ENCODE measurements at places on chromosomes 5 and 9.

- no peak for DNase-seq
These were observed 24.3 kb downstream of the FBXO38 start for GRCh38 chr5:148408092-148408491.

- DNase-seq = no peak
These were observed 39.2 kb downstream of the TLE4 start for GRCh38 chr9:79610791-79611614.

DNA sequence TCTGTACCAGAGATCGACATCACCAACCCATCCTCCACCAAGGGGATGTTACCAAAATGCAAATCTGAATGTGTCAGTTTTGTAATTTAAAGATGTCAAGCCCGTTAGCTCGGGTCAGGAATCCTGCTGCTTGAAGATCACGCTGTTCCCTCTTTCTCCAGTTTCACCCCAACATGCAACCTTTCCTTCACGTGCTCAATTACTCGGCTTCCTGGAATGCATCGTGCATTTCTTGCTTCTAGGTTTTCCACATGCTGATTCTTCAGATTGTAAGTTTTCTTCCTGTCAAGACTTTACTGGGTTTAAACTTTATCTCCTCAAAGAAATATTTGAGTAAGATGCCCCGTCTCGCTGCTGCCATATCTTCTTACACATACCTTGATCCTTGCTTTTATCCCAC is 209.5 kb upstream of the SNX2 start:
- DNase-seq = no peak

- DNase-seq = no peak
These were observed 16.3 kb upstream of the PLCXD3 start for GRCh38 chr5:41526699-41527098.

DNA sequence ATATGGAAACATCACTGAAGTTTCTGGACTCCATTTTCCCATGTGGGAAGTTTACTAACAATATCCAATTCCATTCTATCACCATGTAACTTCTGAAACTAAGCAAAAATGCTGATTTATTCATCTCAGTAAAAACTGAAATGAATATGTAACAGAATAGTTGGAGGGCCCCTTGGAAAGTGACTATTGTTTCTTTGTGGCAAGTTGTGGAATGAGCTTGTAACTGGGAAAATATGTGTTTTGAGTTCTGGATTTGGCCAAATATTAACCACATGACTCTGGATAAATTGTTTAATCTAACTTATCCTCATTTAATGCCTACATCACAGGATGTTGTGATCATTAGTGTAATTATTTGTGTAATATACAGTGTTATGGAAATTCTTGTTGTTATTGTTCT is 619.3 kb downstream of the TLE4 start:
- no peak for DNase-seq

DNA sequence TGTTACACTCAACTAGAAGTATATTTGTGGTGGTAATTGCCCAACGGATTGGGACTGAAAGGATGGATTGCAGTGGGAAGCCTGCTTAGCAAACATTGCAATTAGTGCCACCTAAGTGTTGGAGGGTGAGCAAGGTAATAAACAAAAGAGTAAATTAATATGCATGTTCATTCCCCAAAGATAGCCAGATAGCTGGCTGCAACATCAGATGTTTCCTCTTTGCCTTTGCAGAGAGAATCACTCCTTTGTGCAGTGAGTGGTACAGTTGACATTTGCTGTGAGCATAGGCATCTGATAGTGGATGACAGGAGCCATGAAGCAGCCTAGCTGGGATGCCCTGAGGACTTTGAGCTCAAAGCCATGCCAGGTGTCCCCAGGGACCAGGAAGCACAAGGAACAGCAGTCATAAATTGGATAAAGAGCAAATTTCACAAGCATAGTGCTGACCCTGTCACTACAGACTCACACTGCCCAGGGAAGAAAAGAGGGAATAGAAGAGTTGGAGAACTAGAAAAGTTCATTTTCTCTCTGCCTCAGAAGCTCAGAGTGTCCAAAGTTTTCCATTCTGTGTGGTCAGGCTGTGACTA is 336.1 kb upstream of the SLC30A5 start:
- no peak for DNase-seq

DNA sequence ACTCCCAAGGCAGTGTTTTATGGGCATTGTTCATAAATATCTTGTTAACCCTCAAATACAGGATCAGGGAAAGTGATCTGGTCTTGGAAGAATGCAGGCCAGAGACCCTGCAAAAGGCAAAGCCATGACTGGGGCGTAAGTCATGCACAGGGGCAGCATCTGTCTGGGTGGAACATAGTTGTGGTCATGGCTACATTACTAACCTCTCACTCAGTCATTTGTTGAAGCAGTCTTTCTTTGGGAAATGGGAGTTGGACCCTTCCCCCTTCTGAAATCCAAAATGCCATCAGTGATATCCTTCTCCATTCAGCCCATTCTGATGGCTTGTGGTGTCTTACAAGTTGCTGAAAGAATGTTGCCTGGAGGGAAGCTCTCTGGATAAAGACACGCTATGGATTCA is 68.1 kb downstream of the GDNF start:
- no peak for DNase-seq

DNA sequence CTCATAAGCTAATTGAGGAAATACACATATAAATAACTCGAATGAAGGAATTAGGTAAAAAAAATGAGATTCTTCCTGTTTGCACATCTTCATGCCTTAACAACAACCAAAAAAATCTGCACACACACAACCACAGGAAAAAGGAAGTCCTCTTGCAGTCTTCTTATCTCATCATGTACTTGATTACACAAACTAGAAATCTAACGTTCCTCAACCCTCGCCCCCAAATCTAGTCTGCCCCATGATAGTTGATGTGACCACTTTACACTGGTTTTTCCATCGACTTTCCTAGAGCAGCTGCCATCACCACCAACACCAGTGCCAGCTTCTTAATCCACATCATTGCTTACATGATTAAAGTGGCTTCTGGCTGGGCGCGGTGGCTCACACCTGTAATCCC is 31.2 kb upstream of the RNU6ATAC start:
- DNase-seq = no peak

GRCh38 chr9:133119846-133120500 is 1.1 kb downstream of the RALGDS start:
- no peak for DNase-seq

DNA sequence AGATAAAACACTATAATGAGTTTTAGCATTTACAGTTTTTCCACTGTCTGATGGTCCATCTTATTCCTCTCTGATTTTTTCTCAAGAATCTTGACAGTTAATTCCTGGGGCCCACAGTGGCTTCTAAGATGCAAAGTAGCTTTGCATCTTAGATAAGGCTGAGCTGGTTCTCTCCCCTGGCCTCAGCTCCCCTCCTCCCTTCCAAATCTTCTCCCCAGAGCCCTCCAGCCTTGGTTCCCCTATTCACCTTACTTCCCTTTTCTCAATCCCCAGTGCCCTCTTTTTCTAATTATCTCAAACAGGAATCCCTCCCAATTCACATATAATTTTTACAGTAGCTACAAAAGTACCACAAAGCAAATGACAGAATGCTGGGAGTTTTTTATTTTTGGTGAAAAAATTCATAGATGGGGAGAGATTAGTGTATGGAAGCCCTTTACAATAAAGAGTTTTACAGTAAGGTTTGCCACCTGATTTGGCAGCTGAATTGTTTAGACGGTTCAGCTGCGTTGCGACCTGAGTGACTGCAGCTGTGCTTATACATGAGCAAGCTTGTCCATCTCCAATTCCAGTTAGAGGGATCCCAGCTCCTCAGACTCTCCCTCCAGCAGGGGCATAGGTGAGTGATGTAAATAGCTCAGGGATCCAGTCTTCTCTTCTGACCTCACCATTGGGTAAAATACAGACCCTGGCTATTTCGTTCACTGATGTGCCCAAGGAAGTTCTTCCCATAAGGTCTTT is 51.4 kb upstream of the CKMT2 start:
- DNase-seq = no peak

DNA sequence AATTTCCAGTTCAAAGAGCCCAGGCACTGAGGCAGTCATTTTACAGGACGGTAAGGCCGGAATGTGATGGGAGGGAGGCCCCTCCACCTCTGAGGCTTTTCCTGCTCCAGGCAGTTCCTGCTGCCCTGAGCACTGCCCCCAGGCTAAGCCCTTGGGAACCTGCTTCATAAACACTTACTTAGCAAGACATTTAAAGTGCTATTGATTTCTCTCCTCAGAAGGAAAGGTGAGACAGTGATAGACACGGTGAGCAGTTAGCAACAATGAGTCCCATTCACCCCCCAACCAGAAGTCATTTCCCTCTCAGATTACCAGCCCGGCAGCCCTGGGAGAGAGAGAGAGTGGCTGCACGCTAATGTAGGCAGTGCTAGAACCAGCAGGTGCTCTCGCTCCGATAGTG is 462.5 kb downstream of the SPOCK1 start:
- no peak for DNase-seq

- DNase-seq = no peak
These were observed 3.7 kb upstream of the SLC9A3 start for GRCh38 chr5:527646-528628.

DNA sequence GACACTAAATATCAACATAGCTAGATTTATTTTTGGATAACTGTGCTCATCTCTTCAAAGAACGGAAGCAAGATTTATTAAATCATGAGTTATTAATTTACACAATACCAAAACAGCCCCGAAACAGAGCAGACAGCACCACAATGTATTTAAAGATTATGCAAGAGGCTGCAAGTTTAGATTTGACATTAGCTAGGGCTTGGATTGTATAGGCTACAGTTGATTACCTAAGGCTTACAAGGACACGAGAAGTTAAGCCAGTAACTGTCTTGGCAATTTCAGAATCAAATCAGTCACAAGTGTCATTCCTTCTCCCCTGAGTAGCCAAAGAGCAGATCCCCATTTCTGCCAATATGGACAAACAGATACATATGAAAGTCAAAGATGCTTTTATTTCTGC is 152.6 kb downstream of the MED27 start:
- DNase-seq = no peak

GRCh38 chr5:91194824-91195381 is 188.2 kb downstream of the ARRDC3 start:
- no peak for DNase-seq

GRCh38 chr5:142814122-142814521 is 43.9 kb downstream of the ARHGAP26 start:
- no peak for DNase-seq

DNA sequence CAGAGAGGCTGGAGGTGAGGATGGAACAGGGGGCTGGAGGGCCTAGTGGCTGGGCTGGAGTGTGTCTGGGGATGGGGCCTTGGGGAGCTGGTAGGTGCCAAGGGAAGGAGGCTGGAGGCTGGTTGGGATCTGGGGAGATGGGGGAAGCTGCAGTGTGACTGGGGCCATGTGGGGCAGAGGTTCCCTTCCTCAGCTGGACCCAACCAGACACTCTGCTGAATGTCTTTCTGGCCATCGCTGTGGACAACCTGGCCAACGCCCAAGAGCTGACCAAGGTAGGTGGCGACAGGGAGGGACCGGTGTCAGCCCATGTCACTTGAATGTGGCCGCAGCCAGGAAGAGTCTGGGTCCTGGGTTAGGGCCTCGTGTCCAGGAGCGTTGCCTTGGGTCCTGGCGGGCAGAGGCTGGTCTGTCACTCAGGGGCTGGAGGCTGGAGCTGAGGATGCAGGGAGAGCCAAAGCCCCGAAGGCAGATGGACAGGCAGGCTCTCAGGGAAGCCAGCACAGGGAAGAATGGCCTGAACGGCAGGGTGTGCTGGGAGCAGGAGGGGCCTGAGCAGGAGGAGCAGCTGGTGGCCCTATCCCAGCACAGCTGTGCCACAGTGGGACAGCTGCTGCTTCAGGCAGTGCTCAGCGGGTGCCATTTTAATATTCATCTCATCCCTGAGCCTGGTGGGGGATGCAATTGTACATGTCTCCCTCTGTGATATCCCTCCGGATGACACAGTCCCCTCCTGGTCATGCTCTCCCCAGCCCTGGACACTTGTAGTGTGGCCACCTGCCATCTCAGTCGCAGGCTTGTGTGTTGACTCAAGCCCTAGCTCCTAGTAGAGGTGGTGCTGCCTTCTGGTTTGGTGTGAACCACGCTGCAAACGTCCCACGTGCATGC is 132.5 kb downstream of the CACNA1B start:
- no peak for DNase-seq

DNA sequence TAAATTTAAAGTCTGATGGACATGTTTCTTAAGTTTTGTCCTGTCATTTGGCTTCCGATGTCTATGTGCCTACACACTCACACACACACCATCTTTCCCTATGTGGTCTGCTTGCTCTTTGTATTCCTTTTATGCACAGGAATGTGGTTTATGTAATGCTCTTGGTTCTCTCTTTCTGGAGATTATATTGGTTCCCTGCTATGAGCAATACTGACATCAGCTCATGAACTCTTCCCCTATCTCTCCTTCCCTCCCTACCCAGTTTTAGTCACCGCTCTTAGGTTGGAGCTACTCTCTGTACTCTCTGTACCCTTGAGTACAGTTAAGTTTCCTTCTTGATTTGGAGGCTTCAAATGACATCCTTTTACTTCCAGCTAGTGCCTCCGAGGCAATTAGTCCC is 77.9 kb upstream of the MVB12B start:
- no peak for DNase-seq

DNA sequence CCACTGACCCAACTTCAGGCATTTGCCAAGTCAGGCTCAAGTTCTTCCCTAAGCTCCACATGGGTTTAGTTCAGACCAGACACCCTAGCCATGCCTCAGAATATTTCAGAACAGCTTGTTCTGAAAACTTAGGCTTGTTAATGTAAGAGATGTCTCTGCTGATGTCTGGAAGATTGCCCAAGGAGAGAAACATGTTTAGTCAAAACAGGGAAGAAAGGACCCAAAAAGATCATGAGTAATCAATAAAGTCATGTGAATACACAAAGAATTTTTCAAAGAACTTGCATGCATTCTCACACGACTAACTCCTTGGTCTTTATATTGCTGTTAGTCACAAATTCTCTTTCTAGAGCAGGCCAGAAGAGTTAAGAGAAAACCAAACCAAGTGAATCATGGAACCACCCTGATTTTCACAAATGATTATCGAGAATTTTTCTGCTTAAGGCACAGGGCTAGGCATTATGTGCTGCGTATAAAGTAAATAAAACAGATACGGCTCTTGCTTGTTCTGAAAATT is 158.1 kb upstream of the HMHB1 start:
- no peak for DNase-seq

DNA sequence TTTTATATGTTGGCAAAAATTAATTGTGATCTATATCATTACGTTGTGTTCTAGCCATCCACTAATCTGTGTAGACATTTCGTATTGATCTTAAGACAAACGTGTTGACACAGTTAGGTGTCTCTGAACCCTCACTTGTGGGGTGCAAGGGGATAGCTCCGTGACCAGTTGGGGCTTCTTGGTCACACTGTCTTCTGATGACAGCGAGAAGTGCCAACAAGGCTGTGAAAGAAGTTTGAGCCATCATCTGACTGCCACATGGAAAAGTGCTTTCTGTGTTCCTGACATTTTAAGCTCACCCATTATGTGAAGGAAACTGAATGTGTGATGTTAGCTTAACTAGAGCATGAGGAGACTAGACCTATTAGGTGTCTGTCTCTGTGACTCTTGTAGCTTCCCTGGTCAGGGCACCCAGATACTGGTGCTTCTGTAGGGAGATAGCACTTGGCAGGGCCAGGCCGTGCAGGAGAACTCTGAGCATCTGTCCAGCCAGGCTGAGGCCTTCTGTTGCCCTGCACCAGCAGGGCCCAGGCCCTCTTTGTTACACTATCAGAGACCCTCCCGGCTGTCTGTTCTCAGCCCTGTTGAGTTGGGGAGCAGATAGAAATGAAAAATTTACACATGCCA is 52.8 kb upstream of the PHF2 start:
- DNase-seq = no peak

GRCh38 chr5:136210259-136210658 is 17.3 kb upstream of the SMIM32 start:
- DNase-seq = no peak

GRCh38 chr5:103090791-103091190 is 29.1 kb downstream of the GIN1 start:
- no peak for DNase-seq

All from activated CD4-positive, alpha-beta T cell treated with anti-CD3 and anti-CD28 coated beads for 4 hours (primary cell).